ENCODE measurements at places on chromosomes 3 and 15.

- DNase-seq = no peak
Observed at GRCh38 chr3:194322678-194323211, 28.4 kb downstream of the CPN2 start.

DNA sequence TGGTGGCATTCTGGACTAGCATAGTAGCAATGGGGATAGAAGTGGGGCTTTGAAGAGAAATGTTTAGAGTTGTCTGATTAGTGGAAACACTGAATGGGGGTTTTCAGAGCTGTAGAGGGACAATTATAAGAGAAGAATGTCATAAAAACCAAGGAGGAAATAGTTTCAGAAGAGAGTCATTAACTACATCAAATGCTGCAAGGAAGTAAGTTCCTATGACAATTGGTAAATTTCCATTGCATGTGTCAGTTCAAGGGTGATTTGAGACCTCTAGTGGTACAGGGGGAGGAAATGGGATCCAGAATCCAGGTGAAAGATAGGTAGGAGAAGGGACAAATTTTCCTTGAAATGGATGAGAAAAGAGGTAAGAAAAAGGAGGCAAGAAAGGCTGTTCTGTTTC lies 68.3 kb upstream of the TBC1D5 start:
- DNase-seq = no peak

- no peak for DNase-seq
Observed at GRCh38 chr3:101850246-101851051, 1.1 kb downstream of the NFKBIZ start.

DNA sequence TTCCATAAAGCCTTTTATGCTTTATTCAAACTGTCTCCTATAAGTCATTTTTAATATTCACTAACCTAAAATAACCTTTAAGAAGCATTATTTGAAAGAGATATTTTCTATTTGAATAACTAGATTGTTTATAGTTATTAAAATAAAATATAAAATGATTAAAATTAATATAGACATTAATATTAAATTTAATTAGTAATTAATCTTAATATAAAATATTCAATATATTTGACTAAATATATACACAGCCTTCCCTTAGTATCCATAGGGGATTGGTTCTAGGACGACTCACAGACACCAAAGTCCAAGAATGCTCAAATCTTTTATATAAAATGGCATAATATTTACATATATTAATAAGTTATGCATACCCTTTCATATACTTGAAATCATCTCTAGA lies 1014.1 kb downstream of the TBL1XR1 start:
- DNase-seq = no peak

GRCh38 chr3:121997372-121997771 lies 24.7 kb downstream of the ILDR1 start:
- DNase-seq = no peak

- DNase-seq = no peak
Observed at GRCh38 chr3:45347315-45348000, 40.9 kb upstream of the LARS2 start.

GRCh38 chr3:169804681-169805080 lies 8.0 kb upstream of the LRRIQ4 start:
- no peak for DNase-seq

- peak; percentile 30 for DNase-seq
Observed at GRCh38 chr3:131151-131888, 65.2 kb upstream of the CHL1 start.

GRCh38 chr3:98322101-98322500 lies 31.6 kb upstream of the OR5K4 start:
- no peak for DNase-seq

- no peak for DNase-seq
Observed at GRCh38 chr3:37526511-37526910, 335.2 kb upstream of the CTDSPL start.

DNA sequence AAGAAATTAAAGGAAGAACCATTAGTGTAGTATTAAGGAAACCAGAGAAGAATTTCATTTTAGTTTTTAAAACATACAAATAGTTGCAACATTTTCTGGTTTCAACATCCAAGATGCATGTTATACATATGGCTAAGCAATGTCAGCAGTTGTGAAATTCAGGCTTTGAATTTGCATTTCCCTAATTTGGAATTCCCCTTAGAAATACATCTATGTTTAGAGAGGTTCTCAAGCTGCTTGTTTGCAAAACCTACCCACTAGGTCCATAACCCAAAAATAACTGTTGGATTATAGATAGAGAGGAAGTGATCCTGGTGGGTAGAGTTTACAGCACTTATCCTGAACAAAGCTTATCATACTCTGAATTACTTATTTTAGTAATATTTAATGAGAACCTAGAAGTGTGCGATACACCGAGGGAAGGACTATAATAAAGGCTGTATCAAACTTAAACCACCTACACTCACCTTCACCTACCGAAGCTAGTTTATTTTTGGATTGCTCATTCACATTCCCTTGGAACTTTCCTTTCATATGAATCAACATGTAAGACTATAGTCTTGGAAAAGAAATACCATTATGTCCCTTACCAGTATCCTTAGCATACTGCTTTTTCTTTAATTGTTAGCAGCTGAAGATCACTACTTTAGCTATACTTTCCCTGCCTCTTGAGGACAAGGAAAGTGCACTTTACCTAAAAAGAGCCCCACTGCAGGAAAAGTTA lies 60.6 kb downstream of the CHAC1 start:
- DNase-seq = no peak

DNA sequence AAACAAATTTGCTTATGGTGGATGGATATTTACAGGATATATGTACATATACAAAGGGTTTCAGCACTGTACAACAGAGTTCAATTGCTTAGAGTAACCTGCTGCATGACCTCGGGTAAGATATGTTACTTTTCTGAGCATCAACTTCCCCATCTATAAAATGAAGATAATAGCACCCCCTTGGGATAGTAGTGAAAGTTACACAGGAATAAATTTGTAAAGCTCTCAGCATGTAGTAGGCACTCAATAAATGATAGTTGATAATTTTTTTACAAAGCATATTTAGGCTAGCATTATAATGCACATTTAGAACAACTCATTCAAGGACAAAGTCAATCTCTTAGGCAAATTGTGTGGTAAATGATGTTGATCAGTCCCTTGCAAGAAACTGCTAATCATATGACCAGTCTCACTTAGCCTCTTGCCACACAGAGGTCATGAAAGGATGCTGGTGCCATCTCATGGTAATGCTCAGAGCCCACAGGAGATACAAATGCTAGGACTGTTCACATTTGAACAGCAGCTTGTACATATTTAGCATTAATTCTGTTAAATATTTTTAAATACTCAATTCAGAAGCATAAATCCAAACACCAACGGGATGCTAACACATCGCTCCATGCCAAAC lies 123.9 kb downstream of the MAGI1 start:
- DNase-seq = no peak

GRCh38 chr3:5430701-5431100 lies 243.2 kb downstream of the EDEM1 start:
- no peak for DNase-seq

GRCh38 chr15:88322461-88322860 lies 65.9 kb upstream of the NTRK3 start:
- no peak for DNase-seq

- DNase-seq = no peak
Observed at GRCh38 chr3:16122155-16122554, 52.3 kb upstream of the GALNT15 start.

DNA sequence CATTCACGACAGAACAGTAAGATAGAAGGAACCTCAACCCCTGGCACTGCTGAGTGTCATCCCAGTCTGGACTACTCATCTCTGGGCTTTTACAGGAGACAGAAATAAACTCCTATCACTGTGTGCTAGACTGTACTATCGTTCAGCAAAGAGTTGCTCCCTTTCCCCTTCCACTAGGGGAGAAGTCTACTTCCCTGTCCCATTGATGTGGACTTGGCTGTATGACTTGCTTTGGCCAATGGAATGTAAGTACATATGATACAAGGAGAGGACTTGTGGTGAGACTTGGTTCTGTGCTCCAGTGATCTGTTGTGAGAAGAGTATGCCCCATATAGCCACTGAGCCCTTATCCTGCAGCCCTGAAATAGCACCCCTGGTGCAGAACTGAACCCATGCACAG lies 5.3 kb upstream of the KIF7 start:
- DNase-seq = no peak

- no peak for DNase-seq
Observed at GRCh38 chr3:23706111-23706510, 99.6 kb upstream of the UBE2E1 start.

GRCh38 chr15:99635794-99636193 lies 70.0 kb downstream of the MEF2A start:
- no peak for DNase-seq

- DNase-seq = no peak
Observed at GRCh38 chr3:102699104-102699818, 264.4 kb downstream of the ZPLD1 start.

Measured in NCI-H1092 treated with DMSO at 0.1 percent for 48 hours (cell line).